ENCODE measurements at places on chromosomes 5 and 9.

DNA sequence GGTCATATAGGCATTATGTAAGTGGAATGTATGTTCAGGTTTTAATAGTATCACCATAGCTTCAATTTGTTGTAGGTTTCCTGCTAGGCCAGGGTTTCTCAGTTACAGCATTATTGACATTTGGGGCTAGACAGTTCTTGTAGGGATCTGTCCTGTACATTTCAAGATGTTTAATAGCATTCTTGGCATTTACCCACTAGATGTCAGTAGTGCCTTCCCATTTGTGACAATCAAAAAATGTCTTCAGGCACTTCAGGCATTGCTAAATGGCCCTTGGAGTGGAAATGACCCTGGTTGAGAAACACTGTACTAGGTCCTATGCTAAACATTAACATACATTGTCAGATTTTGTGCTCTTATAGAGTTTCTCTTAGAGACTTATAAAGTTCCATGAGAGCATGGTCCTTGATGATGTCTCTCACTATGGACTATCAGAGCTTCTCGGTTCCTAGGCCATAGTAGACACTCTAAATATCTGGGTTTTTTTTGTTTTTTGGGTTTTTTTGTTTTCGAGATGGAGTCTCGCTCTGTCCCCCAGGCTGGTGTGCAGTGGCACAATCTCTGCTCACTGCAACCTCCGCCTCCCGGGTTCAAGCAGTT is 1.4 kb downstream of the KIF20A start:
- no peak for DNase-seq

GRCh38 chr5:94693845-94694370 is 75.4 kb downstream of the SLF1 start:
- DNase-seq: no peak

DNA sequence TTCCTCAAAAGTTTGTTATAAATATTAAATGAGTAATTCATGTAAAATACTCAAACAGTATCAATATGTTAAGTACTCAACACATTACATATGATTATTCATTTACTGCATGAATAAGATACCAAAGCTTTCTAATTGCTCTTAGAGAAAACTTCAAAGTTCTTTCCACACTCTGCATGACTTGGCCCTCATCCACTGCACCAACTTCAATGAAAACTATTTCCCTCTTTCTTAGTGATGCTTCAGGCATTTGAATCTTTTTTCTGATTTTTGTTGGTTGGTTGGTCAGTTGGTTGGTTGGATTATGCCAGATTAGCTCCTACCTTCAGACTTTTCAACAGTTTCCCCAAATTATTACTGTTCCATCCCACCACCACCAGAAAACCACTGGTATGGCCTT is 314.7 kb upstream of the RGMB start:
- DNase-seq: no peak

GRCh38 chr5:132386644-132387286 is 17.3 kb downstream of the SLC22A5 start:
- DNase-seq: peak; percentile 86

GRCh38 chr9:2234371-2234893 is 219.3 kb downstream of the SMARCA2 start:
- no peak for DNase-seq

DNA sequence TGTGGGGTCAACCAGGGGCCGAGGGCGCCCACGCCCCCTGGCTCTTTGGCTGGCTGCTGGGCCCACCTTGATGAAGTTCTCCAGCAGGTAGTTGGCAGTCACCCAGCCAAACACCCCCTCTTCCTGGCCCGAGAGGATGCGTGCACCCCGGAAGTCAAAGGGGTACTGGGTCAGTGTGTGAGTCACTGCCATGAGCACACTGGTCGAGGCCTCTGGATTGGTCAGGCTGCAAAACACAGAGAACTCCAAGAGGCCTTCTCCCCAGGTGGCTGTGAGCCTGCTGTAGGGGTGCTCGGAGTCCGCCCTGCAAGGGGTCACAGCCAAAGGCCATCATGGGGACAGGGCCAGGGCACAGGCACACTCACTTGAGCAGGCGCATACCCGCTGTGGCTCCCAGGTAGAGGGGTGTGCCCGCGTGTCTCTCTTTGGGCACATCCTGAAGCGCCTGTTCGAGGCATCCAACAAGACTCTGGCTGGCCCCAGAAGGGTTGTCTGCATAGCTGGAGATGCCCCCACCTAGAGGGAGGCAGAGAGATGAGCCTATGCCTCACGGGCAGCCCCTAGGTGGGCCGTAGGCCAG is 2.6 kb downstream of the ENTPD2 start:
- DNase-seq: no peak

- DNase-seq: no peak
These were observed 71.5 kb downstream of the SIL1 start for GRCh38 chr5:139126711-139127111.

DNA sequence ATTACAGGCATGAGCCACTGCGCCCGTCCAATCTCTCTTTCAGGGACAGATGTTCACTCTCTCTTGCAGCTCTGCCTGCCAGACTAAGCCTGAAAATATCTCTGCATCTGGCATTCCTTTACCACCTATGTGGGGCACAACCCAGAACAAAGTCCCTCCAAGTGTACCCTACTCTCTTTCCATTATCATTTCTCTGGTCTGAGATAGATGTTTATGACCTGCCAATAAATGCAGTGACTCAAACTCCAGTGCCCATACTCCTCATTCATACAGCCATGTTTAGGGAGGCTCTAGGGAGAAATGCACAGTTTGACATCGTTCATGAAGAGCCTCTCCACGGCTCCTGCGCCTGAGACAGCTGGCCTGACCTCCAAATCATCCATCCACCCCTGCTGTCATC is at the start of gene BTNL3:
BTNL3 (plus strand) TSS at position 255 of the 400 bp plus-strand sequence. CDS start 183 bp downstream, outside the sequence.
- no peak for DNase-seq

GRCh38 chr5:1183424-1184162 is 17.8 kb upstream of the SLC6A19 start:
- peak; percentile 77 for DNase-seq

DNA sequence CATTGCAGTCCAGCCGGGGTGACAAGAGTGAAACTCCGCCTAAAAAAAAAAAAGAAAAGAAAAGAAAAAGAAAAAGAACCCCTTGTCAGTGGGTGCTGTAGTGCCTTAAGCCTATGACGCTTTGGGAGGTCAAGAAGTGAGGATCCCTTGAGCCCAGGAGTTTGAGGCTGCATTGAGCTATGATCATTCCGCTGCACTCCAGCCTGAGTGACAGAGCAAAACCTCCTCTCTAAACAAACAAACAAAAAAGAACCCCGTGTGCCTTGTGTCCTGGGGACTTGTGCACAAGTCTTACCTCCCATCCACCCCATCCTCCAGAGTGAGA is 33.5 kb upstream of the STXBP1 start:
- no peak for DNase-seq

DNA sequence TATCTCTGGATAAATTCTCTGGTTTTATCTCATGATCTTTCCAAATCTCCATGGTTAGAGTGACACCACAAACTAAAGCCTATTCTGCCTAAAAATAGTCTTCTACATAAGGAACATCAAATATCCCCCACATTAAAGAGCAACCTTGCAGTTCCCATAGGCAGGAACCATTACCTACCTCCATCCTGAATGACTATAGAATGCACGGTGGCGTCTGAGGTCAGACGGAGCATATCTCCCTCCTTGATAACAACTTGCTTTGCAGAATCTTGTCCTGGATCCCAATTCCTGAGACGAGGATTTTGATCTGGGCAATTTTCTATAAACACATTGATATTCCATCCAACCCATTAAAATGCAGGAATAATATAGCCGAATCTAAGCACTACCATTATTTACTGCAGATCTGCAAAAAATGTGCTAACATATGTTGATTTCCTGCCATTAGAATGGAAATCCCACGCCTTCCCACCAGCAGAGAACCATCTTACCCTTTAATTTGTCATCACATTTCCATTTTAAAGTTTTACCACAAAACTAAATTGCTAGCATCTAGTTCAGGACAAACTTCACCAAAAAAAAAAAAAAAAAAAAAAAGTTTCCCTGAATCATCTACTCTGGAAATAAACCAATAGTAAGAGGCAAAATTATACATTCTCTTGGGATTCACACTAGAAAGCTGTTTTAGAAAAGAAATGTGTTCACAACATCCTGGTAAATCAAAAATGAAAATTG is 22.1 kb downstream of the CEMIP2 start:
- DNase-seq: no peak

- DNase-seq: no peak
These were observed 335.3 kb downstream of the SLIT3 start for GRCh38 chr5:168965638-168966037.

- DNase-seq: no peak
These were observed 7.8 kb downstream of the PLEKHG4B start for GRCh38 chr5:99815-100214.

GRCh38 chr9:96420468-96421219 is 2.5 kb upstream of the ZNF367 start:
- no peak for DNase-seq

GRCh38 chr9:105114318-105114717 is 130.1 kb upstream of the SLC44A1 start:
- no peak for DNase-seq

DNA sequence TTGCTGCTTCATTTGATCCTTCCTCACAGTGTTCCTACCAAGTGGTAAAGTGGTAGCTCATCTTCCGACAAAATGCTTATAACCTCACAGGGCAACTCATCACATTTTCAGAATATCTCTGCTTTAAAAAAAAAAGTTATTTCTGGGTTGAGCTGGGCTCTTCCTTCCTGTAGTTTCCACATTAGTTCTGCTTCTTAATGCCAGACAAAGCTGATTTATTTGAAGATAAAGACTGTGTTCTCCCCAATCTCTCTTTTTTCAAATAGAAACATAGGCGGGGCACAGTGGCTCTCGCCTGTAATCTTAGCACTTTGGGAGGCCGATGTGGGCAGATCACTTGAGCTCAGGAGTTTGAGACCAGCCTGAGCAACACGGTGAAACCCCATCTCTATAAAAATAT is 273.1 kb downstream of the ACTL7B start:
- DNase-seq: no peak

- no peak for DNase-seq
These were observed 129.7 kb upstream of the PDE4D start for GRCh38 chr5:60023255-60023654.

- DNase-seq: no peak
These were observed 95.8 kb downstream of the ALDH1A1 start for GRCh38 chr9:72856972-72857623.

DNA sequence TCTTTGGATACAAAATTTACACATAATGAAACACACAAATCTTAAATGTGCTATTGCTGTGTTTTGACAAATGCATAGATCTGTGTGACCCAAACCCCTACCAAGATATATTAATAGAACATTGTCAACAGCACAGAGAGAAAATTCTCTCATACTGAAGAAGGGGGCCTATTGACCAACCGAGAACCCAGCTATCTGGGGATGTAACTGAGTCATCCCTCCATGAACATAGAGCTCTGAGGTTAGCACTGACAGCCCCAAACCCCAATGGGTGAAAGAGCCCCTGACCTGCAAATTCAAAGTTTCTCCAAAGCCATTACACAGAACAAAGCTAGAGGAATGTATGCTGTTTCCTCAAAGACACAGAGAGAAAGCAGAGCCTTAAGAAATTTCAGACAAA is 180.8 kb downstream of the PAX5 start:
- DNase-seq: no peak

GRCh38 chr5:91145333-91145620 is 237.8 kb downstream of the ARRDC3 start:
- no peak for DNase-seq

DNA sequence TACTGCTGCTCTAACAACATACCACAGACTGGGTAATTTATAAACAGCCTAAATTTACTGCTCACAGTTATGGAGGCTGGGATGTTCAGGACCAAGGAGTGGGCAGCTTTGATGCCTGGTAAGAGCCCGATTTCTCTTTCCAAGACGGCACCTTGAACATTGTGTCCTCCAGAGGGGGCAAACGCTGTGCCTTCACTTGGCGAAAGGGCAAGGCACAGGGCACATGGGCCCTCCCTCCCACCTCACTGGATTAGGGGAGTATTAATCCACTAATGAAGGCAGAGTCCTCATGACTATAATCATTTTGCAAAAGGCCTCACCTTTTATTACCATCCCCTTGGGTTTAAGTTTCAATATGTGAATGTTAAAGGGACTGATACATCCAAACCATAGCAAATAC is 397.7 kb downstream of the TMEM38B start:
- no peak for DNase-seq

DNA sequence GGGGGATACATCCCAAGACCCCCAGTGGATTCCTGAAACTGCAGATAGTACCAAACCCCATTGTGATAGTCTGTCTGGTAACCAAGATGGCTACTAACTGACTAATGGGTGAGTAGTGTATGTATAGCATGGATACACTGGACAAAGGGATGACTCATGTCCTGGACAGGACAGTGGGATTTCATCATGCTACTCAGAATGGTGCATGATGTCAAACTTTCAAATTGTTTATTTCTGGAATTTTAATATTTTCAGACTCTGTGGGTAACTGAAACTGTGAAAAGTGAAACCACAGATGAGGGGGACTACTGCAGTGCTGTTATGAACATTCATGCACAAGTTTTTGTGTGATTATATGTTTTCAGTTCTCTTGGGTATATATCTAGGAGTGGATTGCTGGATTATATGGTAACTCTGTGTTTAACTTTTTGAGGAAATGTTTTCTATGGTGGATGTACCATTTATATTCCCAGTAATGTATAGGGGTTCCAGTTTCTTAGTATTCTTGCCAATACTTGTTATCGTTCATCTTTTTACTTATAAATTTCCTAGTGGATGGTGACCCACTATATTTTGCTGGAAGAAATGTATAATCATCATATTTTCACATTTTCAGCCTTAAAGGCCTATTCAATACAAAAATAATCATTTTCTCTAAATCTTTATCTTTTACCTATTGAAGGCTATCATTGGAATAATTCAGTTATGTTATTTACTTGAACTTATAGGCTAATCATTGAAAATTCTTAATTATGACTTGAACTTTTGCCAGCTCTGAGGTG is 140.9 kb downstream of the NR3C1 start:
- no peak for DNase-seq

DNA sequence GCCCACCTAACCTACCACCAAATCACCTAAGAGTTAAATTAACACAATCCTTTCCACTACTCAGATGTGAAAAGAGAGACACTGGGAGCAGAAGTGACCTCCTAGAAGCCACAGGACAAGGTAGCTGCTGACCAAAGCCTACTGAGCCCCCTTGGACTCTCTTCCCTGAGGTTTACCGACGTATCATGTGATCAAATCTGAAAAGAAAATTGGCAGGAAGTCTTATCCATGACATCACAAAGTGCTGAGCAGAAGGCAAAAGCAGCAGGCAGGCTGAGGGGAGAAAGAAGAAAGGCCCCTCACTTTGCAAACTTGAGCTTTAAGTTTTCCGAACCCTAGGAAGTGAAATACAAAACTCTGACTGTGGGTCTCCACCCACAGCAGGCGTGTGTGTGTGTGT is 11.1 kb downstream of the PRELID2 start:
- no peak for DNase-seq

GRCh38 chr9:127369428-127369827 is 27.5 kb upstream of the SLC2A8 start:
- peak; percentile 57 for DNase-seq

DNA sequence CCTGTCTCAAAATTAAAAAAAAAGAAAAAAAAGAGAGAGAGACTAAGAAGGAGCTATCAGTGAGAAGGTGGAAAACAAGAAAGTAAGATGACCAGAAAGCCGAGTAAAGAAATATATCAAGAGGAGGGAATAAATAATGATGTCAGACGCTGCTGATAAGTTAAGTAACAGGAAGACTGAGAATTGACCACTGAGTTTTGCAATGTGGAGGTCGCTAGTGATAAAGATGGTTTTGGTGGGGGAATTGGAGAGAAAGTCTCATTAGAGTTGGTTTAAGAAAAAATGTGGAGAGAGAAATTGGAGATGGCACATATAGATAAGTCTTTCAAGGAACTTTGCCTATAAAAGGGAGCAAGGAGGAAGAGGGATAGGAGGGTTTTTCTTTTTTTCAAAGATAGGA is 91.9 kb downstream of the RAD23B start:
- DNase-seq: no peak
